ENCODE measurements at places on chromosomes 6 and 20.

DNA sequence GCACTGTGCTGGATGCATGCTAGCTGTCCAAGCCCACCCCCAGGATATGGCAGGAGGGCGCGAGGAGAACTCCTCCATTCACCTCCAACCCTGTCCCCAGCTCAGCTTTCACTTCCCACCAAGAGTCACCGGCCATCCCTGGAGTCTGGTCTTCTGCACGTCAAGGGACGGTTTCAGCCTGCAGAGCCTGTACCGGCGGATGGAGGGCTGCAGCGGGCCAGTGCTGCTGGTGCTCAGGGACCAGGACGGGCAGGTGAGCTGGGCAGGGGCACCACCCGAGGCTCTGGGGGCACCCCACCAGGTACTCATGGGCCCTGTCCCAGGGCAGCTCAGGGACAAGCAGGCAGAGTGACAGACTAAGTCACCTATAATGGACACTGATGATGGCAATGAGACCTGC, 3.0 kb downstream of the TLDC2 start:
- no peak for DNase-seq

GRCh38 chr6:159415540-159415939, 246.3 kb downstream of the FNDC1 start:
- no peak for DNase-seq

DNA sequence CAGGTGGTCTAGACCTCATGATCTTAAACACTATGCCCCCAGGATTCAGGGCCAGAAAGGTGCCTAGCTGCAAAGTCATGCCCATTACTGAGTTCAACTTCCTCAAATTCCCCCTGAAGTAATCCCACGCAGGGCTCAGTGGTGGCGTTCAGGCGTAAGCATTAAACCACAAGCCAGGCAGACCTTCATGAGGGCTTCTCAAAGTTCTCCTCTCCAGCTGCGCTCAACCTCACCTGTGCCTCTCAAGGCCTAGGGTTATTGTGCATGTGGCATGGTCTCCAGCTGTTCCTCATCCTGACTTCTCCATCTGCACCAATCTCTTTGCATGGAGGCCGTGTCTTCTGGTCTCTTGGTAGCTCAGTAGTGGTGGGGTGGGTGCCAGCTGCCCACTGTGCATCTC, 113.6 kb downstream of the TSHZ2 start:
- no peak for DNase-seq

GRCh38 chr6:150659046-150659763, 59.5 kb downstream of the PLEKHG1 start:
- no peak for DNase-seq

GRCh38 chr6:110395221-110395620, 20.2 kb downstream of the DDO start:
- DNase-seq, result no peak

- no peak for DNase-seq
Observed at GRCh38 chr6:38319256-38320212, 320.2 kb downstream of the BTBD9 start.

- DNase-seq, result no peak
Observed at GRCh38 chr6:107444277-107444676, 15.1 kb downstream of the PDSS2 start.

GRCh38 chr6:72770959-72771358, 149.1 kb downstream of the KCNQ5 start:
- DNase-seq, result no peak

DNA sequence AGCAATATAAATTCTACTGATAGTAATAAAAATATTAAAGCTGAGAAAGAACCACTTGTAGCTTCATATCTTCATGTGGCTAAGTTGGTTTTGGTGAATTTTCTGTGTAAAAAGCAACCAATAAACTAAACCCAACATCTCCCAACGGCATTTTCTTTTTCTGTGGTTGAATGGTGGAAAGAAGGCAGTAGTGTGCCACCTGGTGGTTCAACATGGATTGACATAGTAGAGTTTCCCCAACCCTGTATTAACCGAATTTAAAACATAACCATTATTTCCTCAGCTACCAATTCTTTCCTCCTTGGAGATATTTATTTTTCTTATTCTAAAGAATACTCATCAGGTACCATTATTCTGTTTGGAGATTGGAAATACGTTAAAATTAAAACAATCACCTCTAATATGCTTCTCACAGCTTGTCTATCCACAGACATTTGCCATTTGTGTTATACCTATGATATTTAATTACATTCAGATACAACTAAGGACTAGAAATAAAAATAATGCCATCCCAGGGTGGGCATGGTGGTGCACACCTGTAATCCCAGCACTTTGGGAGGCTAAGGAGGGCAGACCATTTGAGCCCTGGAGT, 117.1 kb upstream of the EEF1E1 start:
- DNase-seq, result no peak

- DNase-seq, result no peak
Observed at GRCh38 chr20:12112089-12112474, 194.4 kb downstream of the BTBD3 start.

- DNase-seq, result no peak
Observed at GRCh38 chr6:109174916-109175315, 79.6 kb downstream of the CEP57L1 start.

GRCh38 chr6:101747716-101748115, 354.2 kb downstream of the GRIK2 start:
- DNase-seq, result no peak

GRCh38 chr6:44268095-44268628, 2.1 kb upstream of the TMEM151B start:
- peak; percentile 20 for DNase-seq

- no peak for DNase-seq
Observed at GRCh38 chr6:128491610-128492206, 28.7 kb downstream of the PTPRK start.

DNA sequence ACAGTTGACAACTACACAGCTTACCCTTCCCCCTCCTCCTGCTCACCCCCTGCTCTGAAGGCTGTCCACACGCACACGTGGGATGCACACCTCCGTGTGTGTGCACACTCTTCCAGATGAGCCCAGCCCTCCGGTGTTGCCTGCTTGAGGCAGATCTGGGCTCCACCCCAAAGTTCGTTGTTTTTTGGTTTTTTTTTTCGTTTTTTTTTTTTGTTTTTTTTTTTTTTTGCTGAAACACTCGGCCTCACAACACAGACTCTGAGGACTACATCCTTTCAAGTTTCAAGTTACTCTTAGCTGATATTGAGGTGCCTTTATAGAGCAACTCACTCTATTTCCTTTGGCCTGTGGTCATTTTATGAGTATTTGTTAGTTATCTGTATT, 88.2 kb downstream of the RREB1 start:
- no peak for DNase-seq

- peak; percentile 57 for DNase-seq
Observed at GRCh38 chr20:31967830-31968249, at the start of gene XKR7. Gene XKR7, plus strand, starts transcription at chr20:31968151. Its CDS starts 25 bp downstream, at chr20:31968176.

GRCh38 chr6:12356431-12356830, 66.3 kb downstream of the EDN1 start:
- DNase-seq, result no peak

GRCh38 chr6:138592749-138593123, 93.4 kb upstream of the NHSL1 start:
- no peak for DNase-seq

- no peak for DNase-seq
Observed at GRCh38 chr6:41716516-41717391, 18.7 kb downstream of the TFEB start.

GRCh38 chr6:84403545-84403944, 176.1 kb upstream of the CEP162 start:
- no peak for DNase-seq

DNA sequence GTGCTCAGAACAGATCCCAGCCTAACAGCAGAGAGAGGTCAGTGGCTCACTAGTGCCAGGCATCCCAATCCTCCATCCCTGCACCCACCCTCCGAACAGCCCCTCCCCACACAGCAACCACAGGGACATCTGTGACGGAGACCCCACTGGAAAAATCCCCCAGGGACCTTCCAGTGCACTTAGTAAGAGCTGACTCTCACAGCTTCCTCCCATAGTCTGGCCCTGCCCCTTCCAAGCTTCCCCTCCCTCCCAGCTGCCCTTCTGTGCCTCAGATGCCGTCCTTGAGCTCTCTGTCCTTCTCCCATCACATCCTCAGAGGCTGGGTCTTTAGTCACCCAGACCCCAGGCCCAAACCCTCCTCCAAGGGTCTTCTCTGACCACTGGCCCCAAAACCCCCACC, 9.7 kb upstream of the THBS2 start:
- no peak for DNase-seq

DNA sequence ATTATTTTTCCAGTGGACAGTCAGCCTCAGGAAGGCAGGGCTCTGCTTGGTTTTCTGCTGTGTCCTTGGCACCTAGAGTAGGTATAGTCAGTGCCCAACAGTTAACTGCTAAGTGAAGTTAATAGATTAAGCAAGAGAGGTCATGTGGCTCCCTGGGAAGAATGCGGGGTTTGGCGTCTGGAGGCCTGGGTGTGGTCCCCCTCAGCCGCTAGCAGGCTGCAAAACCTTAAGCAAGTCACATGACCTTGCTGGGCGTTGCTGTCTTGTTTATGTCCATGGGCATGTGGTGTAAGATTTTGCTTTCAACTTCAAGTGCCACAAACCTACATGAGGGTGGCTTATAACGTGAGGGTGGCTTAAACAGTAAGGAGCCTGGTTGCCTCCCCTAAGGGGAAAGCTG, 75.5 kb upstream of the SCP2D1 start:
- DNase-seq, result no peak

GRCh38 chr20:61026173-61026572, 225.9 kb upstream of the CDH4 start:
- no peak for DNase-seq

GRCh38 chr6:3195695-3196497, 31.6 kb downstream of the TUBB2B start:
- no peak for DNase-seq

DNA sequence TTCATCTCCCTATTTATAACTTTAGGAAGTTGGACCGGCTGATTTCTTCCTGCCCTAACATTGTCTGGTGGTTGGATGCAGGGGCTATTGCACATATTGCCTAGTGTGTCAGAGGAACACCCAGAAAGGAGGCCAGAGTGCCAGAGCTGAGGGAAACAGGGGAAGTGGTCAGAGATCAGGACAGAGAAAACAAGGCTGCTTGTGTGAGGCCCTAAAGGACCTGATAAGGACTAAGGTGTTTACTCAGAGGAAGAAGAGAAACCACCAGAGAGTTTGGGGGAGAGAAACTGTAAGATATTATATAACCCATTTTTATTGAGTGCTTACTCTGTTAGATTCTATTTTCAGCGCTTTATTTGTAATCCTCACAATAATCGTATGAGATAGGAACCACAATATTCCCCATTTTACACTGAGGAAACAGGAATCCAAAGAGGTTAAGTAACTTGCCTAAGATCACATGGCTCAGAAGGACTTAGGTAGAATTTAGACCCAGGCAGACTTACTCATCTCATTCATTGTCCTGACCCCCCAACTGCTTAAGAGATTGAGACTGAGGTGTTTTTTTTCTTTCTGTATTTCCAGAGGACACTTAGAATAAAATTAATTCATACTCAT, 54.0 kb upstream of the REV3L start:
- DNase-seq, result no peak

DNA sequence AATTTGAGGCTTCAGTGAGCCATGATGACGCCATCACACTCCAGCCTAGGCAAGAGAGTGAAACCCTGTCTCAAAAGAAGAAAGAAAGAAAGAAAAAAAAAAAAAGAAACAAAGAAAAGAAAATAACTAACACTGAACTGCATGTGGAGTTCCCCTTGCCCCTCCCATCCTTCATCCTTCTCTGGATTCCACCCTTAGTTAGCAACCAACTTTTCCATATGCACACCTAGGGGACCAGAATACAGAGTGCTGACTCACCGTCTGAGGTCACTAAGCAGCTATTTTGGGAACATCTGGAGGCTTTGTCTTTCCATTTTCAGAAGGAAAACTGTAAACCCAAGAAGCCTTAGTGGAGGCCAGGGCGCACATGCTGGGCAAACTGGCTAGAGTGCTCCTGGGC, 257.4 kb downstream of the MAFB start:
- DNase-seq, result no peak

- no peak for DNase-seq
Observed at GRCh38 chr20:9110916-9111432, 42.1 kb downstream of the PLCB4 start.

DNA sequence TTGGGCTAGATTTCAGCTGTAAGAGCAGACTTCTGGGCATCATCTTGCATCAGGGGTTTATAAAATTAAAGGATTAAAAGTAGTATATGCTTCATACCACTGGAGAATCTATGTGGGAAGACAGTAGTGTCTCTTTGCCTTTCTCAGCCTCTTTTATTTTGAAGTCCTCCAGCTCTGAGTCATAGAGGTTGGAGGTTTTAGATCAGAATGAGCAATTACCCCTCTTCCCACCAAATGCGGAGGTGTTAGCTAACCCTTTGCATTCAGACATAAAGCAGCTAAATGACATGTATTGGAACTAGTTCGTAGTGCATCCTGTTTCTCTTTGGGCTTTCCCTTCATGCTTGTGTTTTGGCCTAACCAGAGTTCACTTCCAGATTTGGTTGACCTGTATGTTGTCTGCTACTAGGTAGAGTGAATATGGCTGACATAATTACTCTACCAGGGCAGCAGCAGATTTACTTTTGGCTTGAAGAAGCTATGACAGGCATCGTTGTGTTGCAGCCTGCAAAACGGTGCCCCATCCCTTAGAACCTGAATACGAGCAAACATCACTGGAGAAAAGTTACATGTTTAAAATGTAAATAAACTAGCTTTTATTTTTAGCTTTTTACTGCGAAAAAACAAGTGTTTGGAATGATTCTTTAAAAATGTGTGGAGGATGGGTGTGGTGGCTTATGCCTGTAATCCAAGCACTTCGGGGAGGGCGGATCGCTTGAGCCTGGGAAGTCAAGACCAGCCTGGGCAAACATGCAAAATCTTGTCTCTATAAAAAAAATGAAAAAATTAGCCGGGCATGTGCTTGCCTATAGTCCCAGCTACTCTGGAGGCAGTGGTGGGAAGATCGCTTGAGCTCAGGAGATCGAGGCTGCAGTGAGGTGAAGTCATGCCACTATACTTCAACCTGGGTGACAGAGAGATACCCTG, 82.2 kb downstream of the MYO6 start:
- DNase-seq, result no peak

DNA sequence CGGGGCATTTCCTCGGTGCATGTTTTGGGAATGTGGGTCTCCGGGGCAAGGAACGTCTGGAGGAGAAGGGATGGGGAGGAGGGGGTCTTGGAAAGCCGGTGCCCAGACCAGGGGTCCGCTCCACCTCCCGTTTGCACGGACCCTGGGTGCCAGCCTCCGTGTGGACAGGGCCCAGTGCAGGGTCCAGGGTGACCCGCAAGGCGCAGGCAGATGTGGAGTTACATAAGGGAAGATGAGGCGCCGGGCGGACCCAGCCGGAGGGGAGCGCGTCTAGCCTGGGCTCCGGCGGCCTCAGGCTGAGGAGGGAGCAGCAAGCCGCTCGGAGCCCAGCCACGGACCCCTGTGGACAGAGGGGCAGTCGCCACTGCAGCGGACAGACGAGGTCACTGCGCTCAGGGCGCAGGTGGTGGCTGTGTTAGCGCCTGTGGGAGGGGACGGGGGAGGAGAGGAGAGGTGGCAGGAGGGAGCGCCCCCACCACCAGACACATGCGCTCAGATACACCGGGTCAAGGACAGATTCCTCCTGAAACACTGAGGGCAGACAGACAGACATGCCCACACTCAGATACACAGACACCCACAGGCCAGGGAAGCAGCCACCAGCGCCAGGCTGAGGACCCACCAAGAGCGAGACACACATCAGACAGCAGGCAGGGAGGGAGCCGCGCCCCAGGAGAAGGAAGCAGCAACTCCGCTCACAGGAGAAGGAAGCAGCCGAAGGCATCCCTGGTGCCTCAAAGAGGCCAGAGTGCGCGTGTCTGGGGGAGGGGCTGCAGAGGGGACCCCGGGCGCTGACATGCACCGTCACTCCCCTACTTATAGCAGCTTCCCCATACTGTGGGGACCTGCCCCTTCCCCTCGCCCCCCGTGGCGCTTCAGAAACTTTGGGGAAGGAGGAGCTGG, 839 bp upstream of the HRH3 start:
- no peak for DNase-seq

- no peak for DNase-seq
Observed at GRCh38 chr20:17969884-17970409, 1.1 kb downstream of the MGME1 start.
